ENCODE measurements at places on chromosomes 13 and 19.

GRCh38 chr13:100442095-100442832 lies 146.3 kb downstream of the GGACT start:
- no peak for DNase-seq

DNA sequence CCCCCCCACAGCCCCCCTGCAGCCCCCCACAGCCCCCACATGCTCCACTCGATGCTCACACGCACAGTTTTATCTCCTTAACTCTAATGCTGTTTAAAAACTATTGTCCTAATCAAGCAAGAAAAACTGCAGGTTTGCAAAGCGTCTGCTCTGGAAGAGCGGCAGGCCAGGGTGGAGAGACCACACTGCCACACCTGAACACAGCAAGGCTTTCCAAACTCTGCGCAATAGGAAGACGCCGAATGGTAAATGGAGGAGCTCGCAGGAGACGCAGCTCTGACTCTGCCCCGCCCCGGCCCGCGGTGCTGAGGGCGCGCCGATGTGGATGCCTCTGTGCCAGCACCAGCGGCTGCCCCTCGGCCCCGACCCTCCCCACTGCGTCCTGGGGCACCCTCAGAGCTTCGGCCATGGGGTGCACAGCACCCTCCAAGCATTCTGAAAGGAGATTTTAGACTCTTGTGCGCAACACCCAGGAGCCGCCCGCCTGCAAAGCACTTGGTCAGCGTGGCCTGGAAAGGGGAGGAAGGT lies 32.4 kb downstream of the RASA3 start:
- peak; percentile 73 for DNase-seq

- DNase-seq, result no peak
These were observed 846 bp downstream of the TGFBR3L start for GRCh38 chr19:7915250-7916102.

DNA sequence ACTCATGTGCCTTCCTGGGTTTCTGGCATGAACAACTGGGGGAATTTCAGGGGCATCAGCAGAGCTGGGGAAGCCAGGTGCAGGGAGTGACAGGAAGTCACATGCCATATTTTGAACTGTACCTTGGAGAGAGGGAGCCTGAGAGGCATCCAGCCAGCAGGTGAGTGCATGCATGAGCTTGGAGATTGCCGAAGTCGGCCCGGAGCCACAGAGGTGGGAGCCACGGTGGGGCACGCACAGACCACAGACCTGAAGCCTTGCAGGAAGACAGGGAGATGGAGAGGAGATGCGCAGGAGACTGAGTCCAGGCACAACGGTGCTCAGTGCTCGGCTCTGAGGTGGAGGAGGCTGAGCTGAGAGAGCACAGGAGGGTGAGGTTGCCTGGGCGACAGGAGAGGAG lies 55.1 kb downstream of the CDADC1 start:
- no peak for DNase-seq

GRCh38 chr13:27012482-27013197 lies 159.0 kb downstream of the USP12 start:
- no peak for DNase-seq

DNA sequence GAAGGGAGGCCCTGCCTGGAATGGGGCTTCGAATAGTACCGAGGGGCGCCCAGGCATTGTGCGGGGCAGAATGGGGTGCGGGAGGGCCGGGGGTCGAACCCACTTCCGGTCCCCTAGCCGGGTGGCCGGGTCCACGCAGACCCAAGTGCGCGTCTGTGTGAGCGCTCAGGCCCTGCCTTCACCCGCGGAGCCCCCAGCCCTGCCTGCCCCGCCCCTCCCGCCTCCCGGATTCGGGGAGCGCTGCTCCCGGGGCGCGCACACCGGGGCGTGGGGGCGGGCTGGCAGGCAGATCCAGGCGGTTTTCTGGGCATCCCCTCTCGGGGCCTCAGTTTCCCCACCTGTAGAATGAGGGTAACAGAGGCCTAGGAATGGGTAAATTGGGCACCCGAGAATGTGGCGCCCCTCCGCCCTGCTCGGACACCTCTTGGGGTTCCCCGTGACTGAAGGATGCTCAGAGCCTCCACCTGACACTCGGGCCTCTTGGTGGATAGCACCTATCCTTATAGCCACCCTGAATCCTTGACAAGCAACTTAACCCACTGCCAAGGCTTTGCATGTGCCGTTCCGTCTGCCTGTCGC lies 682 bp downstream of the PIK3R2 start:
- peak; percentile 64 for DNase-seq

GRCh38 chr13:59562924-59563323 lies 600.8 kb downstream of the DIAPH3 start:
- DNase-seq, result no peak

DNA sequence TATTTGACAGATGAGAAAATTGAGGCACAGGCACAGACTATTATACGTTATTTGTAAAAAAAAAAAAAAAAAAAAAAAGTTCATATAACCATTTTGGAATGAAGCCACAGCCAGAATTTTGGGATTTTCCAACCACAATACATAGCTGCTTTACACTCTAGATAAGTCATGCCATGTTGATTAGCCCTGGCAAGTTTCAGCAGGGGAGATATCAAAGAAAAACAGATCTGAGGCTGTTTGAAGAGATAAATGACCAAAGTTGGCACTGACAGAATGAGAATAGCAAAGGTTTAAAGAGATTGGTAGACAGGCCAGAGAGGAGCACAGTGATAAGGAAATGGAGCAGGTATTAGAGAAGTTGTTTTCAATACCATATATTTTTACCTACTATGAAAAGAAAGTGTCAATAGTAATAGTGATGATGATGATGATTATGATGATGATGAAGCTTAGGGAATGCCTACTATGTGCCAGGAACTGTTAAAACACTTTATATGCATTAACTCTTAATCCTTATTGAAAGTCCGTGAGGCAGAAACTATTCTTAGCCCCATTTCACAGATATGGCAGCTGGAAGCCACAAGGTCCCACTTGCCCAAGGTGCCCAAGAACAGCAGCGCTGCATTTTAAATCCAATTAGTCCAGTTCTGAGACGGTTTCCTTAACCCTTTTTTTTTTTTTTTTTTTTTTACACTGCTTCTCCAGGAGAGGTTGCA lies 105.5 kb downstream of the MBNL2 start:
- DNase-seq, result no peak

GRCh38 chr19:33098055-33098534 lies 17.1 kb downstream of the GPATCH1 start:
- no peak for DNase-seq

- DNase-seq, result no peak
These were observed 2.0 kb upstream of the KLF16 start for GRCh38 chr19:1865172-1866010.

DNA sequence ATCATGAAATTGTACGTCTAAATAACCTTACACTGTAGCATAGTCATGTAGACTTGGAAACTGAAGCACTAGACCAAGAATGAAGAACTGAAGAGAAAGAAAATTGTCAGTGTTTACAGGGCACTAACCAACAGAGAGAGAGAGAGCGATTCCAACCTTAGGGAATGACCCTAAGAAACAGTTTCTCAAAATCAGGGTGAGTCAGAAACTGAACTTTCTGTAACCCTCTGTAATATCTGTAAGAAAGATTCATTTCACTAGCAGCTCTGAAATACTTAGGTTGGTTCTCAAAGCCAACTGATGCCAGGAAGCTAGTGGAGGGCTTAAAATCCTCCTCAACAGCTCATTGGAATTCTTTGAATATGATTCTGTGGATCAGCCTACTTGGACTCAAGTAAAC lies 936.9 kb downstream of the EFNB2 start:
- no peak for DNase-seq

DNA sequence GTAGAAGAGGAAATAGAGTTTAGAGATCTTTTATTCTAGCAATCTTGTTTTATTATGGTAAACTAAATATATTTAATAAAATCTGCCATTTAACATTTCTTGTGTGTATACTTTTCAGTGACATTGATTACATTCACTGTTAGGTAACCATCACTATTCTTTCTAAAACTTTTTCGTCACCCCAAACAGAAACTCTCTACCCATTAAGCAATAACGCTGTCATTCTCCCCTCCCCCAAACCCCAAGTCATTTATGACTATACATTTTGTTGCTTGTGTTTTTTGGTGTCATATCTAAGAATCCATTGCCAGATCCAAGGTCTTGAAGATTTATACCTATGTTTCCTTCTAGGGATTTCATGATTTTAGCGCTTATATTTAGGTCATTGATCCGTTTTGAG lies 10.6 kb downstream of the URI1 start:
- no peak for DNase-seq

DNA sequence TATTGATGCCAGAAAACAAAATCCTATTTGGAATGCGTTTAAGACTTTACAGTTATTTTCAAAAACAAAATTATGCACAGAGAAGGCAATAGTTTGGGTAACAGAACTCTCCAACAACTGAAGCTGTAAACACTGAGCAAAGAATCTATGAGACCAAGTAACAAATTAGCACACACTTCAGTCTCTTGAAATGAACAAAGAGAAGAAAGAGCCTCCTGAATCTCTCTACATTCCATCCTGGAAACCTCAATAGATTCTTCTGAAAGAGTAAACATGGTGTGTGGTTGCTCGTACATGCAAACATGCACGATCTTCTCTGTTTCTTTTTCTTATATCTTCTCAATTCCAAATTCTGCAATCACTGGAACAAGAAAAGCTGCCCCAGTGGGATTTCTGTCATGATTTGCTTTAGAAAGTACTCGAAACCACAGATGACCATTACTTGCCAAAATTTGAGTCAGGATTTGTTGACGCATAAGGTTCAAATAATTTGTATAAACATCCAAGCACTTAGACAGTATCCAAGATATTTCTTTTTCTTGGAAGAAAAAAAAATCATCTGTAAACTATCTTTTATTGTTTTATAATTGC lies 137.9 kb upstream of the DACH1 start:
- DNase-seq, result no peak

- DNase-seq, result no peak
These were observed 347.2 kb downstream of the TSHZ3 start for GRCh38 chr19:31001991-31002390.

DNA sequence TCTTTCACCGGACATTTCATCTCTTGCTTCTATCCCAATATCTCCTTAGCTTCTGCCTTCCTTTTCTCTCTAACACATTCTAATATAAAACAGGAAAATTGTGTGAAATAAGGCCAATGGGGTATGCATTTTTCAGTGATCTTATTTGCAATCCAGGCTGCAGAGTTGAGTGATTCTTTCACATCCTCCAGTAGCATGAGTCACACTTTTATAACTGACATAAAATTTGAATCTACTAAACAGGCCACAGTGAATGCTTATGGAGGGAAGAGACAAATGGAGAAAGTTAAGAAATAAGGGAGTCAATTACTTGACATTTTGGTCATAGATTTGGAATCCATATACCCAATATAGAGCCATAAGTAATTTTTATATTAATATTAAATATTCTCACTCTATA lies 1037.0 kb upstream of the SPRY2 start:
- no peak for DNase-seq

DNA sequence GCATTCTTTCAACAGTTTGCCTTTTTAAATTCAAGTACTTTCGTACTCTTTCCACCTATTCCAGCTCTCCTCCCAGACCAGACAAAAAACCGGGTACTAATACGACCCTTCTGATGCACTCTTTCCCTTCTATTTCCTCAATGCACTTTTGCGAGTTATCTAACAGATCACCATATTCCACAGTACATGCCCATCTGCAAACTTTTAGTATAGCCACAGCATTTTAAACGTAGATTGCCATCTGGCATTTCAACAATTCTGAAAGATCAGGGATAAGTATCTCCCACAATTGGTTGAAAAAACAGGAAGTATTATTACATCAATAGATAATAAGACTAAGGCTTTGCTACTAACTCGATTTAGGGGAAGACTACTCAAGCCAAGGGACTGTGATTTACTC lies 31.5 kb downstream of the RBM26 start:
- DNase-seq, result no peak

- no peak for DNase-seq
These were observed 2.4 kb downstream of the SIGLECL1 start for GRCh38 chr19:51253088-51253806.

DNA sequence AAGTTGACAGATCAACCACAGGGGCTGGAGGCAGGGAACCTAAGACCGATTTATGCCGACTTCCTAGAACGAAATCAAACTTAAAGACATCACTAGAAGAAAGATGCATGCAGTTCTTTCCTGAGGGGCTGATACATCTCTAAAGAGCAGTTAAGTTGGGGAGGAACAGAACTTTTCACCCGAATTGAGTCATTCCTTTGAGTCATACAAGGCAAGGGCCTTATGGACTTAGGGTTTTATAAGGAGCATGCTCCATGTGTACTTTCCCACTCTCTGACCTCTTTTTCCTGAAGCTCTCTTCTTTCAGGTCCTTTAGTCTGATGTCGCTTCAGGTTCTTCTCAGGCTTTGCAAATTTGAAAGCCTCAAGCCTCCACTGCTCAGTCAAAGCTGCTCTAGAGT lies 7.9 kb upstream of the FBXL3 start:
- DNase-seq, result no peak

- DNase-seq, result peak; percentile 76
These were observed 4.8 kb downstream of the KMT5C start for GRCh38 chr19:55344444-55344843.

DNA sequence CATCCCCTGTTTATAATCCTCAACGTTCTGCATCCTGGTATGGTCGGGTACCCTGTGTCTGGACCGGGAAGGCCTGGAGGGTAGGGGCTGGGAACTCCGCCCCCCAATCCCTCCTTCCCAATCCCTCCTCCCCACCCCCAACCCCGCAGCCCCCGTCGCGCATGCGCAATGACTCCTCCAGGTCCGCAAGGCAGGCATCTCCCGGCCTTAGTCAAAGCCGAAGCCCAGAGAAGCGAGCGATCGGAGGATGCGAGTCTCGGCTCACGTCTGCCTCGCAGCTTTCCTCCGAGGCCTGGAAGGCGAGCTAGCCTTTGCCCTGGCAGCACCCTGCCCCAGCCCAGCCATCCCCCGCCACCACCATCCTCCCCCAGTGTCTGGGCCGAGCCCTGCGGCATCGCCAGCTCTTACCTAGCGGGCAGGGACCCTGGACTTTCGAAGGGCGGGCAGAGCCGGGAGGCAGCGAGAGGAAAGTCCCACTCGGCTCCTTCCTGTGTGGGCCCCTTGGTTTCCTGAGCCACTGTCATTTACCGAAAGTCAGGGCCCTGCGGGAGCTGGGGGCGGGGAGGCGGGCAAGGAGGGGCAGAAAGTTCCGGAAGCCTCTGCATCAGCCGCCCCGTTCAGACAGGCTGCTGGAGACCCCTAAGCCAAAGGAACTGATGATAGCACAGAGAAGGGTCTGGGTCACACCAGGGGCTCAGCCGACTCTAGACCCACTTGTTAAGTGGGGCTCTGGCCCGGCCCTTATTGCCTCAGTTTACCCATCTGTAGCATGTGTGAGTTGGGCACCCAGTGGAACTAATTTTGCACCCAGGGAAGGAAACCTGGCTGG lies at the start of gene JAK3:
JAK3 (minus strand) TSS at position 445 of the 829 bp plus-strand sequence. CDS start 3,565 bp downstream, outside the sequence.
- peak; percentile 91 for DNase-seq

DNA sequence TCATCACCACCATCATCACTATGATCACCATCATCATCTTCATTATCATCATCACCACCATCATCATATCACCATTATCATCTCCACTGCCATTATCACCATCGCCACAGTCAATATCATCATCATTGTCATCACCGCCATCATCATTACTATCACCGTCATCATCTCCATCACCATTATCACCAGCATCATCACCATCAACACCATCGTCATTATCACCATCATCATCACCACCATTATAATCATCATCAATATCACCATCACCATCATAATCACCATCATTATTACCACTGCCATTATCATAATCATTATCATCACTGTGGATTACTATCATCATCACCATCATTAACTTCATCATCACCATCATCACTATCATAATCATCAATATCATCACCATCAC lies 17.3 kb upstream of the ARHGEF18 start:
- no peak for DNase-seq

Measured in left hindlimb (tissue), 1 donor.